ENCODE measurements at places on chromosomes 4 and X.
A peak's percentile ranks its signal among the peaks of the same experiment; 100 is the strongest.

GRCh38 chrX:104668550-104668949 is 102.6 kb downstream of the IL1RAPL2 start:
- no peak for DNase-seq

GRCh38 chr4:112302320-112303274 is 5.4 kb downstream of the ALPK1 start:
- DNase-seq: no peak

DNA sequence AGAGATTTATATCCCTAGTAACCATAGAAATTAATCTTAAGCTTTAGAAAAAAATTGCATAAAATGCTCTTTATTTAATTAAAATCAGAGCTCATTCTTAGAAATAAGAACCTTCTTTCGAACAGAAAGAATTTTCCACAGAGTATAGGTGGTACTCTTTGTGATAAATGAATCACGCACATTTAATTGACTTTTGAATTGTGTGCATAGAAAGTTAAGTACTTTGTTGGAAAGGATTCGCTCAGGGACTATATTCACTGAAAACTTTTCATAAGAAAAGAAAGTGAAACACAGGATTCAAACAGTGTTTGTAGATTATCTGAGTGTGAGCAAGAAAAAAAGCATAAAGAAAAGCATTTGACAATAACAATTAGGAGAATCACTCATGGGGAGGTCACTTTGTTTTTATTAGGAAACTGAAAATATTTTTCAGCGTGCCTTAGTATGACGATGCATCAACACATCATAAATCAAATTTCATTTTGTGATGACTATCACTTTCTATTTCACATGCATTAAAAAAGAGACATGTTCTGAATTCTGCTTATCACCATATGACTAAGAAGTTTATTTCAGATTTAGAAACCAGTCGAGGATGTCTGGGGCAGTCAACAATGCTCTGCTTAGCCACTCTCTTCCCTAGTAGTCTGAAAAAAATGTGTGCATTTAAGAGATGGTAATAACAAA is 49.5 kb downstream of the STX18 start:
- peak; percentile 28 for DNase-seq

- DNase-seq: no peak
These were observed 1344.3 kb downstream of the ADGRL3 start for GRCh38 chr4:62544428-62544827.

DNA sequence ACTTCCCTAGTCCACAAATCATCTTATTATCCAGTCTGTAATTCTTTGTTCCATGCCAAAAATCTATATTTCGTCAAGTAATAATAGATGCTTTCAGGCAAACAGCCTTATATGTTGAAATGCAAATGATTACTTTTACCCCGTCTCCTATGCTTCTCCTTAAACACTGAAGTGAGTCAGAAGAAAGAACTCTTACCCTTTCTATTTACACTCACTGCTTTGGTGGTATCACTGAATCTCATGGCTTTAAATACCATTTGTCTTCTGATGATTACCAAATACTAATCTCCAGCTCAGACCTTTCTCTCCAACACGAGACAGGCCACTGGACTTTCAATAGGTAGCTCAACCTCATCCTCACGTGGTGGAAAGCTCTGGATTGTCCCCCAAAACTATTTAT is 558.1 kb downstream of the IL1RAPL1 start:
- no peak for DNase-seq

GRCh38 chr4:128604840-128605239 is 204.7 kb upstream of the JADE1 start:
- no peak for DNase-seq

DNA sequence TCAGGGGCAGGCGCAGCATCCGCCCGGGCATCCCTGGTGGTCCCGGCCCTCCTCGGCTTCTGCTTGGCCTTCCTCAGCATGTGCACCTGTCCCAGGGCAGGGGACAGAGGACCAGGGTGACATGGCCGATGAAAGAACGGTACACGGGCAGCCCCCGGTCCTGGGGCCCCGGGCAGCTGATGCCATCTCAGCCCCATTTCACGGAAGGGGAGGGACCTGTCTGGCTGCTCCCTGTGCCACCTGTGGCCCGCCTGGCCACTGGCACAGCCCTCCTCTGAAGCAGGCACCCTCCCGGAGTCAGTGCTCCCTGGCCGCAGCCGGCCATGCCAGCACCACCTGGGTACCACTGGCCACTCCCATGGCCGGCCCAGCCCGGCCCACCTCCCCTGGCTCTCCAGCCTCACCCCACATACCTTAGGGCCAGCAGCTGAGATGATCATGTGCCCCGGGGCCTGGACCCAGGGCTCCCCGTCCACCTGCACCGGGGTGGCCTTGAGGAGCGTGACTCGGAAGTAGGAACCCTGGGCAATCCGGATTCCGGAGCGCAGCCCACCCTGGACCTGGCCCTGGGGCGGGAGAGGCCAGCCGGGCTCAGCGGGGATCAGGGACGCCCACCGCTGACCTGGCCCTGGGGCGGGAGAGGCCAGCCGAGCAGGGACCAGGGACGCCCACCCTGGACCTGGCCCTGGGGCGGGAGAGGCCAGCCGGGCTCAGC is 12.6 kb downstream of the DGKQ start:
- no peak for DNase-seq

GRCh38 chr4:173539986-173540385 is 10.0 kb upstream of the HAND2 start:
- DNase-seq: no peak

DNA sequence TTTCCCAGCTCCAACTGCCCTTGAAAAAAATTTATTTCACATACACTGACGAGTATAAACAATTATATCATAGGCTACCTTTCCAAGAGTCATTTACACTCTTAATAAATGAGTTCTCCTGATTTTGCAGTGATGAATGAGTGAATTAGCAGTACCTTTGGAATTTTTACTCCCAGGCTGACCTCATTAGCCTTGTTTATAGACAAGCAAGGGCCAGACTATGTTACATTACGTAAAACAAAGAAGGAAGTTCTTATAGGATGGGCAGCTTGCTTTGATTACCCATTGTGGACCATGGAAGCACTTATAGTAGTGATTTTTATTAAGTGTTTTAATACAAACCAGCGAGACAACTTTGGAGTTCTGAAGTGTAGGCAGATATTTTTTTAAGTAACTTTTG is 112.9 kb upstream of the C1QTNF7 start:
- no peak for DNase-seq

GRCh38 chr4:40811956-40812355 is 62.2 kb downstream of the NSUN7 start:
- DNase-seq: no peak

GRCh38 chr4:90028460-90028859 is 98.7 kb upstream of the CCSER1 start:
- DNase-seq: no peak

- DNase-seq: no peak
These were observed 124.5 kb upstream of the GIMD1 start for GRCh38 chr4:106493086-106493485.

- DNase-seq: no peak
These were observed 197.3 kb upstream of the FAT1 start for GRCh38 chr4:186920992-186921391.

- DNase-seq: peak; percentile 50
These were observed 70.4 kb upstream of the ANXA3 start for GRCh38 chr4:78481180-78481579.

DNA sequence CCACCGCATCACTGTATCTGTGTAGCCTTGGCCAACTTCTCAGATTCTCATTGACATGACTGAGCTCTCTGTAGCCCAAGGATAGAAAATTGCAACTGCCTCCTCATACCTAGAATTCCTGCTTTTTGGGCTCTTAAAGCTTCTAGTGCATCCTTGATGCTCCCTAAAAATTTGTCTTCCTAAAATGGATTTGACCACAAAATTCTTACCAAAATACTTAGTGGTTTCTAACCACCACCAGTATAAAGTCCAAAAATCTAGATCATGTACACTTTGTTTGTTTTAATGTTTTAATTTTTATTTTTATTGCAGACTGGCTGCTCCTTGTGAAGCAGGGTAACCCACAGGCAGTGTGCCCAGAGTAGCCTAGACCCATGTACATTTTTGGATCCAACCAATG is 75.5 kb downstream of the TBC1D9 start:
- no peak for DNase-seq

GRCh38 chr4:106329041-106329618 is 12.8 kb downstream of the AIMP1 start:
- no peak for DNase-seq

DNA sequence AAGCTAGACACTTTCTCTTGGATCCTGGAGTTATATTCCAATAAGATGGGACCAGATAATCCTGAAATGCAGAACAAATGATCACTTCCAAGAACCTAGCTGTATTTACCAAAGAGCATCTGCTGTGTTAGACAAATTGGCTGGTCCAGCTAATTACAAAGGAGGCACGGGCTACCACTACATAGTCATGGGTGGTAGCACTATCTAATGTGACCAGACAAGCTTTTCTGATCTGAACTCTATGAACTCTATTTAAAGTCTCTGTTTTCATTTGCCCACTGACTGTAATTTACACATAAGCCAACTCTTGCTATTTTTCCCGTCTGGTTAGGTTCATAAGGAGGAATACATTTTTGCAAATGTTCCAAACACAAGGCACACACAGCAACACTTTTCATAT is 34.6 kb downstream of the LNX1 start:
- no peak for DNase-seq

DNA sequence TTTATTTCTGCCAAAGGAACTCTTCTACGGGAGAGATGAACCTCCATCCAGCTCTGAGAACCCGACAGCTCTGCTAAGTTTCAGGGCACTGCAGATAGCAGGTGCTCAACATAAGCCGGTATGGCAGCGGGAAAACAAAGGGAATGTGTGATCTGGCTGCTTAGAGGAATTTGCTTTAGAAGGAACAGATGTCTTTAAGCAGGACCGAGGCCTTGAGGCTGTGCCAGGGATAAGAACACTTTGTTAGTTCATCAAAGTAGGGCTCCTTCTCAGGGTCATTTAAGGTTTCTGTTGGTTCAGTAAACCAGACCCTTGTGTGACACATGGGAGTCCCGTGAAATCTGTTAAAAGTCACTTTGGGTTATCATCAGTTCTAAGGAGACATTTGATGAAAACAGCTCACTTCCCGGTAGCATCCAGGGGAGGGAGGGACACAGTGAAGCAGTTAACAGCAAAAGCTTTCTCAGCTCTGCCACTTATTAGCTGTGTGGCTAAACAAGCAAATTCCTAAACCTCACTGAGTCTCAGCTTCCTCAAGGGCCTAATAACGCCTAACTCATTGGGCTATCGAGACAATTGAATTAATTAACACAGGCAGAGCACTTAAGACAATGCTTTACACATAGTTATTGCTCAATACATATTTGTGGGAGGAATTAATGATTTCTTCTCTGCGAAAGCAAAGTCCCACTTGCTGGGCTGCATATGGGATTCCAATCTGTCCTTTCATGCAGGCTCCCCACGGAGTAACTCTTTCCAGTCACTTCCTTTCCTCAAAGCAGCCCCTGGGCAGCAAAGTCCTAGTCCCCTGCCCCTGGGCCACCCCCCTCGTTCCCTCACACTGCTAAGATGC is 2.9 kb upstream of the FTSJ1 start:
- DNase-seq: no peak

GRCh38 chrX:130772105-130772775 is 130.8 kb downstream of the ENOX2 start:
- peak; percentile 42 for DNase-seq

DNA sequence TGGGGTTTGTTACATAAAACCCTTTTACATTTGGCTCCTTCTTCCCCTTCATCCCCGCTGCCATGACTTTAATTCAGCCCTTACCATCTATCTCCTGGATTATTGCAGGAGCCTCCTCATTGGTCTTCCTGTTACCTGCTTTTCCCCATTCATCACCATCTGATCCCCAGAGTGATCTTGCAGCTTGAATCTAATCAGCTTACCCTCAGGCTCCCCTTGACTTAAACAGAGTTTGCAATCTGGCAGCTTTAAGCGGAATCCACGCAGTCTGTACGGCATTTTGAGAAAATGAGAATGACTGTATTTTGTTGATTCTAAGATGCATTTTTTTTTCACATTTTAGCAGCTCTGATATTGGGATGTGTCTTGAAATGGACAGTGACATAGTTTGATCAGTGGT is 14.9 kb upstream of the PPEF1 start:
- no peak for DNase-seq

GRCh38 chrX:3244203-3244743 is 102.2 kb downstream of the MXRA5 start:
- DNase-seq: no peak

DNA sequence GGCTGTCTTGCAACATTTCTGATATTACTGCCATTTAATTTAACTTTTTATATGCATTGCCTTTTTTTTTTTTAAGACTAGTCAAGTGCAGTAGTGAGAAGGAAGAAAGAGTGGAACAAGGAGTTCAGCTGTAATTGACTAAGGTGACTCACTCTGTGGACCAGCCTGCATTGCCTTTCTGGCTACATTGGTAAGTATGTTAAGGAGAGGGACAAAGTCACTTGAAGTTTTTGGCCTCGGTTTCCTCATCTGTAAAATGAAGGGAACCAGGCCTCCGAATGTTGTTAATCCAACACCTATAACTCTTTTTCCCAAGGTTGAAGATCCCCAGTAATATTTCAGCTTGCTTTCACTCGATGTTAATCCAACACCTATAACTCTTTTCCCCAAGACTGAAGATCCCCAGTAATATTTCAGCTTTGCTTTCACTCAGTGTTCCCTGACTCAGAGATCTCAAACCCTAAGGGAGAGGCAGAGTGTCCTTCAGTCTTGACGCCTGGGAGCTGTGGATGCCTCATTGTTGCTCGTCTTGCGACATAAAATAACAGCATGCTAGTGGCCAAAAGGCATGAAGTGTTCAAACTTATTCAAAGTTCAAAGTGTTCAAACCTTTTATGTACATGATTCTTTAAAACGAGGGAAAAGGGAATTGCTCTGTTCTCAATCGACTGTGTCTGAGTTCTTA is 102.0 kb downstream of the SORBS2 start:
- DNase-seq: peak; percentile 67

- DNase-seq: no peak
These were observed 207.6 kb downstream of the NAF1 start for GRCh38 chr4:162959046-162959445.

Data from stromal cell of bone marrow (primary cell).